ENCODE measurements at places on chromosomes 12 and 14.

DNA sequence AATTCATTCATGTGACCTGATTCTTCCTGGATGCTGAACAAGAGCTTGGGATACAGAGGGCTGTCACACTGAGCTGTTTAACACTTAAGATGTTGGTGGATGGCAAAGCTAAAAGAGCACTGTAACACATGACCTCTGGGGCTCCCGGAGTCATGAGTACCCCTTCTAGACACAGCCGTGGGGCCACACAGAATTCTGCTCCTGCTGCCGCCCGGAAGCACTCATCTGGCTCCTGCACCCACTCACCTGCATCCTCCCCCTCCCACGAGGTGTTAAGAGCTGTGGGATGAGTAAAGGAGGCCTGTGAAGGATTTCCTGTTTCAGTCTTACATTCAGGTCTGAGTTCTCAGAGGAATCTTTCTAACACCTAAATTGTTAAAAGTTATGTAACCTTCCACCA lies 78.0 kb upstream of the SSTR1 start:
- DNase-seq: no peak

- no peak for DNase-seq
Observed at GRCh38 chr12:119419381-119419780, 84.9 kb downstream of the CCDC60 start.

- no peak for DNase-seq
Observed at GRCh38 chr14:58455593-58456265, 28.2 kb downstream of the KIAA0586 start.

GRCh38 chr14:61191733-61192132 lies 89.4 kb downstream of the TMEM30B start:
- DNase-seq: no peak

- no peak for DNase-seq
Observed at GRCh38 chr12:78559416-78559815, 305.2 kb upstream of the SYT1 start.

- DNase-seq: no peak
Observed at GRCh38 chr14:68243450-68244010, 424.0 kb downstream of the RAD51B start.

DNA sequence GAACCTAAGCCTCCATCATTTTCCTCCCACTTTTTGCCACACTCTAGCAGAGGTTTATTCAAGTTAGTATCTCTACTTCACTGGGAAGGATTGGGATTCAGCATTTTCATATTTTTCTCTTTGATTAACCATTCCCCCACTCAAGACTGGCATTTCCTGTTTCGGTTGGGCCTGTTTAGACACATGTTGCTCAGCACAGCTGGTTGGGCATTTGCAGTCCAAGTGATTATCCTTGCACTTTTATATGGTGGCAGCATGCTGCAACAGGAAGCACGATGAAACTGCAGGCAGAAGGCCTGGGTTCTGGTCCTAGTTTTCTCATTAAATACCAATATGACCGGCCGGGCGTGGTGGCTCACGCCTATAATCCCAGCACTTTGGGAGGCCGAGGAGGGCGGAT lies 182.9 kb upstream of the GRIN2B start:
- no peak for DNase-seq

GRCh38 chr12:47731723-47732122 lies 6.4 kb upstream of the ENDOU start:
- no peak for DNase-seq

DNA sequence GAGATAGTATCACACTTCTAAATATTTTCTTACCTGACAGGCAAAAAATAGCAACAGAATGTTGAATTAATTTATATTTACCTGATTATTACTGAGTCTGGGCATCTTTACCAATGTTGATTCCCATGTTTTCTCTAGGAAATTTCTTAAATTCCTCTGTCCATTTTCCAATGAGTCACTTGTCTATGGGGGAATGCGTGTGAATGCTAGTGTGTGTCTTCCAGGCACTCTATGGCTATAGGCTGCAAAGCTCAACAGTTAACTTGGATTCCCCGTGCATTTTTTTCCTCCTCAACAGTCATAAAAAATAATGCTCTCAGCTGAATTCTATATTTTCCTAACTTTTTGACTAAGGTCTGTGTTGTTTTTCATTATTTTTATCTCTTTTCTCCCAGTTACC lies 1385.8 kb upstream of the FLRT2 start:
- no peak for DNase-seq
